Stimulated activated CD4-positive, alpha-beta T cell treated with anti-CD3 and anti-CD28 coated beads, TNF-alpha, amount 100 ng/mL, for 1 hour (primary cell): ENCODE measurements at places on chromosomes 7 and 10.

- no peak for DNase-seq
These were observed 149.2 kb upstream of the PDE1C start for GRCh38 chr7:32219416-32219815.

GRCh38 chr10:17993361-17993760 lies 41.6 kb downstream of the SLC39A12 start:
- no peak for DNase-seq

- no peak for DNase-seq
These were observed 165.7 kb downstream of the SORCS3 start for GRCh38 chr10:104806801-104807200.

GRCh38 chr10:113354711-113355110 lies 198.1 kb upstream of the HABP2 start:
- DNase-seq: no peak

DNA sequence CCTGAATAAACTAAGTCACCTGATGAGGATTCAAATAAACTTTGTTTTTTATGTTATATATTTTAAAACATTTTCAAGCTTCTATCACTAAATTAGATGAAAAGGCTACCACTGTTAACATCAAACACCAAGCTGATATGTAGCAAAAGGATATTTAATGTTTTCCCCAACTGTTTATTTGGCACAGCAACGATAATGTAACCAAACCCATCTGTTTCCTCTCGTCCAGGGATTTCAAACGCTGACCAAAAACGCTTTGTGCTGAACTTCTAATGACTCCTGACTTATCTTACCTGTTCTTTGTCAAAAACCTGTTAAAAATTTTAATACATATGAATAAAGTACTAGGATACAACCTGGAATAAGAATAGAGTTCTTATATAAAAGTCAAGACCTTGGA lies 30.5 kb downstream of the DCLRE1A start:
- no peak for DNase-seq

- DNase-seq: no peak
These were observed 2.6 kb upstream of the NEURL1 start for GRCh38 chr10:103490986-103491314.

- no peak for DNase-seq
These were observed 1052.3 kb upstream of the CELF2 start for GRCh38 chr10:9965341-9965740.

GRCh38 chr10:72550239-72550638 lies 75.6 kb downstream of the MICU1 start:
- DNase-seq: no peak

- no peak for DNase-seq
These were observed 61.2 kb downstream of the C10orf105 start for GRCh38 chr10:71658467-71658745.

DNA sequence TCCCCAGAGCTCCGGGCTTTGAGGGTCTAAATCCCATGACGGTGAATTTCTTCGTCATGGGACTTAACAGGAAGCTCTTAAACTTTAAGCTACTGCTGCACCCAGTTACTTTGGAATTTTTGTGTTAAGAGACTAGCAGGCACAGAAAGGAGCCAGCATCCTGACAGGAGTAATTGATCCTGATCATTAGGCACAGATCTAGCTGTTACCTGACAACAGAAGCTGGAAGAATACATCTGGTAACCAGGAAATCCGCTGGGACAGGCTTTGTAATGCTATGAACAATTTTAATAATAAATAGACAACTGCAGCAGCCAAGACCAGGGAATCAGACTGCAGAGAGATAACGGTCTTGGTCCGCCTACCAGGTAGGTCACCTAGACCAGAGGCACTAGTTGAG lies 210.9 kb downstream of the DGKI start:
- DNase-seq: no peak

DNA sequence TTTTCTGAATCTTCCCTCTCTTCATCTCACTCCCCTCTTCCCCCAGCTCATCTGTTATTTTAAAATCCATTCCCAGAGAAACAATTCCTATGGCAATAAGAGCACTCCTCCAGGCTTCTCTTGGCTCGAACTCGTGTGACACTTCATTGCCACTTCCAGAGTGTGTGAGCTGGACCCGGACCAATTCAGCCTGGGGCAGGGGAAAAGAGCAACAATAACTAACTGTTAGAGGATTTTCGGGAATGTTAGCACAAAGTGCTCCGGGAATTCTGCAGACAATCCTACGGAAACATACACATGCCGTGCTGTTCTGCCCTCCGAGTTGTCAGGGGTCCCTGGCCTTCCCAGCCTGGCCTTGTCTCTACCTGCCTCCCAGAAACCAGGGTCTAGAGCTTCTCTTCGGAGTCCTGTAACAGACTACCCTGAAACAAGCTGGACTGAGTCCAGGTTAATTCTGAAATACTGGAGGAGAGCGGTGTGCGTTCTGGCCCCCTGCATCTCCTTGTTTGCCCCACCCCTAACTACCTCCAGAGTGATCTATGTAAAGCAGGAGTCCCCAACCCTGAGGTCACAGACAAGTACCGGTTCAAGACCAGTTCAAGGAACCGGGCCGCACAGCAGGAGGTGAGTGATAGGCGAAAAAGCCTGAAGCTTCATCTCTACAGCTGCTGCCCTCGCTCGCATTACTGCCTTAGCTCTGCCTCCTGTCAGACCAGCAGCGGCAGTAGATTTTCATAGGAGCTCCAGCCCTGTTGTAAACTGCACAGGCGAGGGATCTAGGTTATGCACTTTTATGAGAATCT lies 11.3 kb downstream of the COL26A1 start:
- DNase-seq: no peak

DNA sequence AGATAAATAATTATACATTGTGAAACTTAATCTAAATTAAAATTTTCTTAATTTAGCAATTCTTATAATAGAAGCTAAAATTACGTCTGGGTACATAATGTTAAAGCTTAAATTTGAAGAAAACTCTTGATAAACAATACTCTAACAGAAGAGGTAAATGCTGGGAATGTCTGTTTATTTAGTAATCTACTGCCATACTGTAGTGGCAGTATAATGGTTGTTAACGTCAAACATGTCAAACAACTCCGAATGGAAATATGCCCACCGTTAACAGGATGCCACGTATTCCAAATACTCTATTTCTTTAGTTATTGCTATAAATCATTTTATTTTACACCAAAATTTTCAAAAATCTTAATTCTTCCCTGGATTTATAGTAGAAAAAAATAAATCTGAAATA lies 40.0 kb upstream of the PTPN12 start:
- no peak for DNase-seq

GRCh38 chr10:97475936-97476594 lies 22.2 kb downstream of the MMS19 start:
- DNase-seq: no peak

GRCh38 chr7:129924602-129925001 lies 28.2 kb downstream of the UBE2H start:
- DNase-seq: no peak

- DNase-seq: no peak
These were observed 16.8 kb upstream of the FOXI2 start for GRCh38 chr10:127720142-127720541.

DNA sequence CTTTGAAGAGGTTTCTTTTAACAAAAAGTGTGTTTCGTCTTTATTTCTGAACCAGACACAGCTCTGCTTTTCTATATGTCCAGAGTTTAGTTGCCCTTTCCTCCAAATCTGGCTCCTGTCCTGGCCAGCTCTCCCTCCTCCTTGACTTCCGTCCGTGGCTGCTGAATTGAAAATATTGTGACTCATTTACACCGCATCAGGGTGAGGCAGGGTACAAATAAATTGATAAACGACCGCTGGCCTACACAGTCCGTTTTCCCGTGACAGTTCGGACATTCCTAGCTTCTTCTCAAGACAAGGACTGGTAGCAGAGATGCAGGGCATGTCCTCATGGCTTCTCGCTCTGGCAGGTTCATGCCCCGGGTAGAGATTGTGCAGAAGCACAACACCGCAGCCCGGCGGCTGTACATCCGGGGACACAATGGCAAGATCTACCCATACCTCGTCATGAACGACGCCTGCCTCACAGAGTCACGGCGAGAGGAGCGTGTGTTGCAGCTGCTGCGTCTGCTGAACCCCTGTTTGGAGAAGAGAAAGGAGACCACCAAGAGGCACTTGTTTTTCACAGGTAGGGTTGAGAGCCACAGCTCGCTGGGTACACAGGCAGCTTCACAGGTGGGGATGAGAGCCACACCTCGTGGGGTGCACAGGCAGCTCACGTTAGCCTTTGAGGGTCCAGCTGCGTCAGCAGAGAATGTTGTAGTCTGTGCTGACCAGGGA lies 126.6 kb downstream of the TRRAP start:
- DNase-seq: no peak

DNA sequence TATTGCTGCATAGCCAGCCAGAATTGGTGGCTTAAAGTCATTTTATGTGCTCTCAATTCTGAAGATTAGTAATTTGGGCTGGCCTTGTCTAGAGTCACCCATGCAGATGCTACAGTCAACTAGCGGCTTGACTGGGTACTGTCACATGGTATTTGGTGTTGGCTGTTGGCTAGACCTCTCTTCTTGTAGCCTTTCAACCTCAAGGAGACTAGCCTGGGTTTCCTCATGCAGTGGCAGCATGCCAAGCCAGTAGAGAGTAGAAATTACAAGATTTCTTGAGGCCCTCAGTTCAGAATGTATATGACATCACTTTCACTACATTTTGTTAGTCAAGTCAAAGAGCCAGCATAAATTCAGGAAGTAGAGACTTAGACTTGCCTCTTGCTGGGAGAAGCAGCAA lies 3.7 kb upstream of the ZNF800 start:
- no peak for DNase-seq

DNA sequence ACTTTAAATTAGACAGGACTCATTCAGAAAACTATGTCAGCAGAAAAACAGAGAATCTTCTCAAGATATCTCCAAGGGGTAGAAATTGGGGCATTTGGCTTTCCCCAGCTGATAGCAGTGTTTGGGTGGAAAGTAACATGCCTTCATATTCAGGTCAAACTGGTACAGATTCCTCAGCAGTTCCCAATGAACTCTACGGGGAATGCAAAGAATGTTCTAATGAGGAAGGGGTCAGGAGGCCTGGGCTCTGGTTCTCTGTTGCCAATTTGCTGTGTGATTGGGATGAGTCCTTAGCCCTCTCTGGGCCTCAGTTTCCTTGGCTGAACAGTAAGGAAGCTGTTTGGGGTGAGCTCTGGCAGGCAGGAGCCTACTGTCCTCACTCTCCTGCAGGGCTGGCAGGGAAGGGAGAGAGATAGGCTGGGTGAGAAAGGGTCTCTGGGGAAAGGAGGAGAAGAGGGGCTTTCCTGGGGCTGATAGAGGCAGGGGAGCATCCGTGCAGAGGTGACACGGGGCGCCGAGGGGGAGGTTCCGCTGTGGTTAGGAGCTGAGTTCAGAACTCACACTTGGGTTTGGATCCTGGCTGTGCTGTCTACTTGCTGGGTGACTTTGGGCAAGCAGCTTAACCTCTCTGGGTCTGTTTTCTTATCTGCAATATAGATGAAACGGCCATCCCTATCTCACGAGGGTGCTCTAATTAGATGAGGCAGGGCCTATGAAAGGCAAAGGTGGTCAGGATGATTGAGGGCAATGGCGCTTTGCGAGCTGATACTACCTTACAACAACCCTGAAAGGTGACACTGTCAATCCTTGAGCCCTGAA lies 45.1 kb downstream of the SPOCK2 start:
- no peak for DNase-seq

DNA sequence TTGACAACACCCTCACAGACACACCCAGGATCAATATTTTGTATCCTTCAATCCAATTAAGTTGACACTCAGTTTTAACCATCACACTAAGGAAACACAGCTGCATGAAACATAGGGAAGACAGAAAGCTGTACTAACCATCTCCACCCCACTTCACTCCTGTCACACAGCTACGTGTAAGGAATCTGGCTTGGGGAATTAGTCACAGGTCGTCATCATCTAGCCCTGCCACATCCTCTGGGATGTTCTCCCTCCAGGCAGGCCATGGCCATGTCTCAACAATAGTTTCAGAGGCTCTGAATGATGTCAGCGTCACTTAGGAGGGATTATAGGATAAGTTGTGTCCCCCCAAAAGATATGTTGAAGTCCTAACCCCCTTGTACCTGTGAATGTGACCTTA lies 10.8 kb upstream of the SEMA3C start:
- no peak for DNase-seq

DNA sequence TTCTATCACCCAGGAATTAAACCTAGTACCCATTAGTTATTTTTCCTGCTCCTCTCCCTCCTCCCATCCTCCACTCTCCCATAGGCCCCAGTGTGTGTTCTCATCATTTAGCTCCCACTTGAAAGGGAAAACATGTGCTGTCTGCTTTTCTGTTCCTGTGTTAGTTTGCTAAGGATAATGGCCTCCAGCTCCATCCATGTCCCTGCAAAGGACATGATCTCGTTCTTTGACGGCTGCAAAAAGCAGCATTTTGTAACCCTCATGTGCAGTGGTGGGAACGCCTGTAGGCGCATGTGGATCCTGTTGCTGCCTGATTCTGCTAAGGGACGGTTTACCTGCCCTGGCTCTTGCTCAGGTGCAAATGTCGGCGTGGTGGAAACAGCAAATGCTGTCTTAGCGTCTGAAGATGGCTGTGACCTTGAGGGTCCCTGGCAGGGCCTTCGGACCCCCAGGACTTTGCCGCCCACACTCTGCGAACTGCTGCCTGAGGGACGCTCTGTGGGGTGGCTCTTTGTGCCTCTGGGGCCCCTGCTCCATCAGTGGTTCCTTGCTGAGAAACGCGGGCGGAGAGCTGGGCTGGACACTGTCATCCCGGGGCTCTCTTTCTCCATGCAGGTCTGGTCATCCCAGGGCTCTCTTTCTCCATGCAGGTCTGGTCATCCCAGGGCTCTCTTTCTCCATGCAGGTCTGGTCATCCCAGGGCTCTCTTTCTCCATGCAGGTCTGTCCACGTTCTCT lies 5.6 kb upstream of the MTG1 start:
- no peak for DNase-seq

GRCh38 chr10:117948493-117948892 lies 98.2 kb downstream of the RAB11FIP2 start:
- no peak for DNase-seq

- no peak for DNase-seq
These were observed 9.9 kb downstream of the LRRC4 start for GRCh38 chr7:128021366-128021765.

DNA sequence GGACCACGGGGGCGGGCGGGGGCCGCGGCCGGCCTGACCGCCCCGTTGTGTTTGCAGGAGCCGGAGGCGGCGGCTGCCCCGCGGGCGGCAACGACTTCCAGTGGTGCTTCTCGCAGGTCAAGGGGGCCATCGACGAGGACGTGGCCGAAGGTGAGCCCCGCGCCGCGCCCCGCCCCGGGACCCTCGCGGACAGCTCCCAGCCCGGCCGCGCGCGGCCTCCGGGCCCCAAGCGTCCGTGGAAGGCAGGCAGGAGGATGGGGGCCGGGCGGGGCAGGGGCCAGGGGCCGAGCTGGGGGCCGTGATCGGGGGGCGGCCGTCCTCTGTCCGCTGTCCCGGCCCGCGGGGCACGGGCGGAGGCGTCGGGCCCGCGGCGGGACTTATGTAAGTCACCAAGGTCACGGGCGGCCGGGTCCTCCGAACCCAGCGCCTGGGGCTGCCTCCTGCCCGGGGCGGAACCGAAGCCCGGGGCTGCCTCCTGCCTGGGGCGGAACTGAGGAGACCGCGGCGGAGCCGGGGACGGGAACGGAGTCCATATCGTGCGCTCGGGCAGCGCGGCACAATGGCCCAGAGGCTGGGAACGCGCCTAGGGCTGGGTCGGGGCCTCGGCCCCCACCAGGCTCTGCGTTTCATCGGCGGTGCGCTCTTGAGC lies 497 bp downstream of the PPP2R2D start:
- peak; percentile 30 for DNase-seq
